ENCODE measurements at places on chromosomes 3 and 15.

- peak; percentile 68 for DNase-seq
These were observed 65.2 kb downstream of the FNDC3B start for GRCh38 chr3:172104471-172105072.

GRCh38 chr15:39597751-39598185, 16.9 kb downstream of the THBS1 start:
- no peak for DNase-seq

DNA sequence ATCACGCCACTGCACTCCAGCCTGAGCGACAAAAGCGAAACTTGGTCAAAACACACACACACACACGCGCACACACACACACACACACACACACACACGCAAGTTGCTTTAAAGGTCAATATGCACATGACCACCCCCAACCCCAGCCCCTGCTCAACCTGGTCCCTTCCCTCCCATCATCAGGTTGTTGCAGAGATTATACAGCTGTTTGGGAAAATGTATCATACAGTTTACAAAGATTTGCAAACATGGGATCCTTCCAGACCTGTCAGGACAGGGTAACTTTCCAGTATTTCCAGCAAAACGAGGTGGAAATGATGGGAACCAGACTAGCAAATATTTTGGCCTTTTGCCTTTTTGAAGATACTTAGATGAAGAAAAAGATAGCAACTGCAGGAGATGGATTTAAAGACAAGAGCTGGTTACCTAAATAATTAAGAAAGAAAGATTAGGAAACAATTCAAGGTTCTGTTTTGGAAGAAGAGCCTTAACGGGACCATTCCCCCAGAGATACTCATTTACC, 80.2 kb downstream of the TNIK start:
- no peak for DNase-seq

GRCh38 chr15:69760890-69761568, 308.4 kb downstream of the RPLP1 start:
- DNase-seq, result no peak

GRCh38 chr3:59813148-59813538, 763.3 kb upstream of the CFAP20DC start:
- DNase-seq, result no peak

DNA sequence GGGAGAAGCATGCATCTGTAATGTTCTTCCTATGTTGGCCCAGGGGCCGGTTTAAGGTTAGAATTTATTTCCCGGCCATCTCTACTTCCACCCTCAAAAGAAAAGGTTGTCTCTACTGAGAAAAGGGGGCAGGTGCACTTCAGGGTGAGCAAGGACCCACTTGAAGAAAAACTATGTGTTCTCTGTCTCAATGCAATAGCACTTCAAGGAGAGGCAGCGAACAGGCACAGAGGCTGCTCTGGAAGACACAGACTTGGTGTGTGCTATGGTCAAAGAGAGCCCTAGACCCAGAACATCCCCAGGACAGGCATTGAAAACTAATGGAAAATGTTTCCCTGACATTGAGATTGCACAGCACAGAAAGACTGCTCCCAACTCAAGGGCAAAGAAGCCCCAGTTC, 7.6 kb downstream of the MINDY4B start:
- DNase-seq, result no peak

GRCh38 chr3:188683032-188683521, 488.7 kb upstream of the TPRG1 start:
- DNase-seq, result no peak

DNA sequence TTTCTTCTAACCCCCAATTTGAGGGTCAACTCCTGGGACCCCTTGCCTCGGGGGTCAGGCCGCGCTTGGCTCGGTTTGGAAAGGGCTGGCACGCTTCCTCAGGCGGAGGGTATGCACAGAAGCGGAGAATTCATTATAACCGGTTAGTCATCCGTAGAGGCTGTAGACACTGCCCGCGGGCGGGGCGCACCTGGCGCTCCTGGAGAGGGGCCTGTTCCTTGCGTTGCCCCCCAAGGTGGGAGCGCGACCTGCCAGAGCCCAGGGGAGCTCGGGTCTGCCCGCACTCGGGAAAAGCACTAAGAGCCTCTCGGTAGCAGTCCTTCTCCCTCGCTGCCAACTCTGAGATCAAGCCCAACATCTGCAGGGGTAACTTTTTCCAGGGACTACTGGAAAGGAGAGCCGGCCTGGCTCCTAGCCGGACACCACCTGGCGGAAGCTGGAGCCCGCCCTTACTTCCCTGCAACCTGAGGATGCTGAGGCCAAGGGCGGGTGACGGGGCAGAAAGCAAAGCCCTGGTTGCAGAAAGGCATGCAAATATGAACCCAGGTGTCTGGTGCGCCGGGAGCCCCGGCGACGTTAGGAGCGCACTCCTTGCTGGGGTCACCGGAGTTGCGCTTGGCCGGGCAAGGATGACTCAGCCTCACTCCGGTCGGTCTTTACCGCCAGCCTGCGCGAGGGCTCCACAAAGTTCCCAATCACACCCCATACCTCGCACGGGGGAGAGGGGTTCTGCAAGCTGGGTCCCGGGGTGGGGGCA, 1.5 kb upstream of the CACNA2D3 start:
- DNase-seq, result peak; percentile 48

- DNase-seq, result no peak
These were observed 146.6 kb downstream of the THSD4 start for GRCh38 chr15:71261909-71262308.

DNA sequence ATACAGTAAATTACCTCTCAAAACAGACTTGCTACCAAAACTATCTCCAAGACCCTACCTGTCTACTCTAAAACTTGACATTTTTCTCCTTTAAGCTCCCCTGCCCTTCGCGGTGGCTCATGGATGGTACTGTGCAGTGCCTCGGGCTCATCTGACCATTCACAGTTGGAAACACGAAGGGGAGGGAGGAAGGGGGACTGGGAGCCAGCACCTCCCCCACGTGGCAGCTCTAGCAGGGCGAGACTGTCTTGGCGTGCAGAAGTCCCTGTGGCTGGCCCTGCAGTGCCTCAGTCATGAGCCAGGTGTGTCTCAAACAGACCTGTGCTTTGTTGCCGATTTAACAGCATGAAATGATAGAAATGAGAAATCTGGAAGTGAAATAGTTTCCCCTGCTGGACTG, 372.0 kb downstream of the GABRG3 start:
- no peak for DNase-seq

DNA sequence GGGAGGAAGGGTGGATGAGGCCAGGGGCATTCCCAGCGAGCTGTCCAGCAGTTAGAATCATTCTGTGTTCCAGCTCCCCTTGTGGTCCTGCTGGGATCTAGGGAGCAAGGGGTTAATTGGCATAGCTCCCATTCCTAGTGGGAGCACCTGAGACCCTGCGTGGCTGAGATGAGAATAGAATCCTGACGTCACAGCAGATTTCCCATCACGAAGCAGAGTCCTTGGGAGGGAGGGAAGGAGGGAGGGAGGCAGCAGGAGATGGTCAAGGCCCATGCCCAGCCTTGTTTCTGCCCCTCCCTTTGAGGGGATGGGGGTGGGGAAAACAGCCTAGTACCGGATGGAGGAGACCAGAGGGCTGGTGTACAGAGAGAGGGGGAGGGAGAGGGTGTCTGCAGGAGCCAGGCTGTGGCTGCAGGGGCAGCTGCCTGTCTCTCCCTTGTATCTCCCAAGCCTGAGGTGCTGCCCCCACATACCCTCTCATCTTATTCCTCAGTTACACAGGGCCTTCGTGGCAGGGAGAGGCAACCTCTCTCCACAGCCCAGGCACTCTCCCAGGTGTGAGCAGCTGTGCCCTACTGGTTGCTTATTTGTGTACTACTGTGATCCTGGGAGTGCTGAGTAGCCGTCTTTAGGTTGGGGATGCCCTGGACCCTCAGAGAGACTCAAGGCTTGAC, 5.4 kb downstream of the TYRO3 start:
- DNase-seq, result peak; percentile 43
